ENCODE measurements at places on chromosomes 4 and X.
A peak's percentile ranks its signal among the peaks of the same experiment; 100 is the strongest.

GRCh38 chr4:165964591-165964990, 91.6 kb downstream of the TLL1 start:
- no peak for DNase-seq

DNA sequence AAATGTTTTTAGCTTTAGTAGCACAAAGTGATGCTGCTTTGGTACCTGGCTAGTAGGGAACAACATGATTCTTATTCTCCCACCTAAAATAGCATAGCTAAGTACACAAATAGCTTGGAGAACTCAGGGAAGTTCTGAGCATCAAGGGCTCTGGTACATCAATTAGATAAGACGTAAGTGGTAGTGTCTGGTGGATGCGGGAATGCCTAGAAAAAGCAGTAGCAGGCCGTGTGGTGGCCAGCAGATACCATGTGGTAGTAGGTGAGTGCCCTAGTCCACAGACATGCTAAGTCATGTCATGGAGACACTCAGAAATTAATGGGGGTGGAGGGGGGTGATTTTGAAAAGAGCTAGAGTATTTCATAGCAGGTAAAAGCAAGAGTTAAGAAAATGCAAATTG, 347.3 kb upstream of the NOCT start:
- no peak for DNase-seq

DNA sequence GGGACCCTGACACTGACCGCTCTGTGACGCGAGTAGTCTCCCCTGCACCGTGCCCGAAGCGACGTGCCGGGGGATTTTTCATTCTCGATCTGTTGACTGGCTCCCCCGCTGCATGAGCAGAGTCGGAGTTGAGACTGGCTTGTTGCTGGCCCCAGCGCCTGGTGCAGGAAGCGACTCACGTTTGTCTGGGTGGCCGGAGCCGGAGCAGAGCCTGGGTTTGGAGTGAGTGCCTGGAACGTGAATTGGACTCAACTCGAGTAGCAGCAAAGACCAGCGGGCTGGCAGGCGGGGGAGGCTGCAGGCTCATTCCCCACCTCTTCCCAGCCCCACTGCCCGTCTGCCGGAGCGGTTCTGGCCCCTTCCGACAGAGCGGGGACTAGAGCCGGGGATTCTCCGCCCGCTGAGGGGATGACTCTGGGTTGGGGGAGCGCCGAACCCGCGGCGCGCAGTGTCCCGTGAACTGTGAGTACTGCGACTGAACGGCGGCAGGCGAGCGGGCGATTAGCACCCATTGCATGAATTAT, 554 bp downstream of the PCDH7 start:
- no peak for DNase-seq

- DNase-seq: no peak
These were observed 14.0 kb downstream of the CHIC2 start for GRCh38 chr4:54050214-54050904.

GRCh38 chr4:105543881-105544280, 8.5 kb upstream of the ARHGEF38 start:
- DNase-seq: no peak

- peak; percentile 16 for DNase-seq
These were observed 65.3 kb upstream of the FAM120C start for GRCh38 chrX:54248309-54248708.

GRCh38 chr4:88533937-88534750, 10.6 kb upstream of the PYURF start:
- DNase-seq: no peak

- no peak for DNase-seq
These were observed 53.0 kb downstream of the ARSF start for GRCh38 chrX:3094261-3094660.

GRCh38 chr4:98498774-98499173, 159.6 kb downstream of the TSPAN5 start:
- no peak for DNase-seq

DNA sequence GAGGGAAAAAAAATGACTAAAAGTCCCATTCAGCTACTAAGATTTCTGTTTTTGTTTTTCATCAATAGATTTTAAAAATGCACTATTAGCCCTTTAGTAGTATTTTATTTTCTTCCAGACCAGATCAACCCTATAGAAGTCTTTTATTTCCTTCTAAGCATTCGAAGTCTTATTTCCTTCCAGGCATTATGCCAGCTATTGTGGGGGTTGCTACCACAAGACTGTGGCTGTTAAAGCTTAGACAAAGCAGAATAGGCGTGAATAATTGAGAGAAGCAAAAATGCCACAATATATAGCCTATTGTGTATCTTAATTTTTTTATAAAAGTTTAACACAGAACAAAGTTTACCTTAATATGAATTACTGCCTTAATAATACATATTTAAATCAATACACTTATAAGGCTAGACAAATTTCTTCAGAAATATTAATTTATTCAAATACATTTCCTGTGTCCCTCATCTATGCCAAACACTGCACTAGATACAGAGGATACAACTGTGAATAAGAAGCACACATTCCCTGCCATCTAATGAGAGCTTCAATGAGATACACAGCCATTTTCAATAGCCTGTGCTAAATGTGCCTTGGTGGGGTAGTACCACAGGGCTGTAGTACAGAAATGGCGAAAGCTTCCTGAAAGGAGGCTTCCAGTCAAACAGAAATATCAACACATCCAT, 33.1 kb downstream of the SLC10A7 start:
- no peak for DNase-seq

DNA sequence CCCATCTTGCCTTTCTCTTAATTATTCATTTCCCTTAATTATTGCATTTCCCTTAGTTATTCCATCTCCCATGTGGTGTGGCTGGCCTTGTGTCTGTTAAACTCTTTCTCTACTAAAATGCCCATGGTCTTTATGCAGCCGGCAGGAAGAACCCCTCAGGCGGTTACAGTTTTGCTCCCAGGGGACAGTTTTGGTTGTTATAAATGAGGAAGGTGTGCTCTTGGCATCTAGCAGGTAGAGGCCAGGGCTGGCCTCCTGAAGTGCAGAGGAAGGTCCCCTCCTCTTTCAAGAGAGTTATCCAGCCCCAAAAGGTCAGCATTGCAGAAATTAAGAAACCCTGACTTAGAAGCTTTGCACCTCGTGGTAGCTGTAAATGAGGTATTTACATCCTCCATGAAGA, 18.0 kb downstream of the TBL1X start:
- DNase-seq: no peak

DNA sequence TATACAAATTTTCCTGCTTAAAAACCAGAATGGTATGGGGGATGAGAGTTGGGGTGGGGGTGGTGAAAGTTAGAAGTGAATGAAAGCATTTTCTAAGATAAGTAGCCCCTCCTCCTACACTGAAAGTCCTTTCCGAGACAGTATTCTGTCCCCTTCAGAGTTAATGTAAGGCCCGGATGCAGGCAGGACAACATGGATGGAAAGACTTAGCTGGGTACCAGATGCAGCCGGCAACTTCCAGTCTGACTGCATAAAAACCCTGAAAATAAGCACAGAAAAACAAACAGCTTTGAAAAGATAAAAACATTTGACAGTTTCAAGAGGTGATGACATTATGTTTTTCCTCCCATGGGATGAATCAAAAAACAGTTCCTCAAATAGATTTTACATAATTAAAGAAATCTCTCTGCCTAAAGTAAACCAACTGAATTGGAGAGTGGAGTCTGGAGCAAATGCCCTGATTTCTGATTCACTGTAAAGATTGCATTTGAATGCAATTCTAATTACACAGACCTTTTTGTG, 196.3 kb downstream of the GPAT3 start:
- no peak for DNase-seq

DNA sequence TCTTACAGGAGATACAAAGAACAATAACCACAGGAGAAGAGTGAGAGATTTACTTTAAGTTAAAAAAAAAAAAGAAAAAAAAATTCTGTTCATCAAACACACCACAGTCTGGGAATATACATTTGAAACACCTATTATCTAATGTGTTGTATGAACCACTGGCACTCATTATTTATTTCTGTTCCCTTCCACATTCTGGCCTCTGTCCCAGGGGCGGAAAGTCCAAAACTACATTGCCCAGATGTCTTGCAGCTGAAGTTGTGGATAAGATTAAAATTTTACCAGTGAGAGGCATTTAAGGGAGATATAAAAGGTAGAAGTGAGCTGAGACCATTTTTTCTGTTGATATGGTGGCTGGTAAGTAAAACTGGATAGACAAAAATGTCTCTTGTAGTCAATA, 56.2 kb downstream of the SCLT1 start:
- no peak for DNase-seq

DNA sequence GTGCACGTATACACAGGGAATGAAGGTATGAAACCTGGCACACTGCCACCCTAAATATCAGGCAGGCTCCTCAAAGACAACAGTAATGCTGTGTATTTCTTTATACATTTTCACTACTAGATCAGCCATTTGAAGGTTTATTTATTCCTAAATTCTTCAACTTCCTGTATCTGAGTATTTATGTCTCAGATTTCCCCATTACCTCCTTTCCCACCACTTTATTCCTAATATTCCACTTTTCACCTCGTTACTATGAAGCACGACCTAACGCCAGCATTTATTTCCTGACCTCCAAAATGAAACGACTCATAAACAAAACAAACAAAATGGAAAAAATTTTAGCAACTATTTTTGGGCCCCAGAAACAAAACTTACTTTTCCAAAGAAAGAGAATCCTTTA, 69.6 kb downstream of the MAML3 start:
- DNase-seq: no peak

DNA sequence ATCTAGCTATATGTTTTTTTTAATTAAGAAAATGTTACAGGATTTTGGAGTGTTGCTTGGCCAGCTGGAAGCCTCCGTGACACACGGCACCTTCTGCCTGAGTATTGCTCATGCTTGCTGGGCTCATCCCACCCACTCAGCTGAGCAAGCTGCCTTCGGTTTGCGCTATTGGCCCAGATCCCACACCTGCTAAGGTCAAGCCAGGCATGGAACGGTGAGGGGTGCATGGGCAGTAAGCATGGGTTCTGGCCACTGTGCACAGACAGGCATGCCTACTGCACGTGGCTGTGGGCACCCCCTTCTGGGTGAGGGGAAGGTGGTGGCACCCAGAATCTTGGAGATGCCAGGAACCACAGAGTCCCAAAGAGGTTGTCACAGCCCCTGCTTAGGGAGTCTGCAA, 1178.4 kb upstream of the PCDH7 start:
- DNase-seq: no peak

GRCh38 chr4:27267339-27267969, 406.8 kb downstream of the STIM2 start:
- no peak for DNase-seq

DNA sequence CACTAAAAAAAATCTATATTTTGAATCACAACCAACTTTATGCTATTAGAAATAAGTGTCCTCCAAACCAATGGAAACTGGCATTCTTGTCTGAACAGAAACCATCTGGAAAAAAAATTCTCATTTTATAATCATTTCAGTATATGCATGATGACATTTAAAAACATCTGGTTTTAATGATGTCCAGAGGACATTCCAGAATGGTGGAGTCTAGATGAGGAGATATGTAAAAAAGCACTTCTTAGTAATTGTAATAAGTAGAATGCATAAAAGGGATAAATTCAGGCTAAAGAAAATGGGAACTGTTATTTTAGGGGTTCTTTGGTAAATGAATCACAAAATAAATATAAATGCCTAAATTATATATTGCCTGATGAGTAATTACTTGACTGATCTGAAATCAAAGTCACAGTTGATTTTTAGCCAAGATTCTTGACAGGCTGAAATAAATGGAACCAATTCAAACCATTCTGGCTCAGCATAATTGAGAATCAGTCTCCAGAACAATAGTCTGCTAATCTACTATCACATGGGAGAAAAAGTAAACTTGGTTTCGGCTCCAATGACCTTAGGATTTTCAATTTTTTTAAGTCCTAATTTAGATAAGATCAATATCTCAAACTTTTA, 636.6 kb downstream of the FAT4 start:
- no peak for DNase-seq

- no peak for DNase-seq
These were observed 122.7 kb downstream of the CCNB3 start for GRCh38 chrX:50327235-50327634.

DNA sequence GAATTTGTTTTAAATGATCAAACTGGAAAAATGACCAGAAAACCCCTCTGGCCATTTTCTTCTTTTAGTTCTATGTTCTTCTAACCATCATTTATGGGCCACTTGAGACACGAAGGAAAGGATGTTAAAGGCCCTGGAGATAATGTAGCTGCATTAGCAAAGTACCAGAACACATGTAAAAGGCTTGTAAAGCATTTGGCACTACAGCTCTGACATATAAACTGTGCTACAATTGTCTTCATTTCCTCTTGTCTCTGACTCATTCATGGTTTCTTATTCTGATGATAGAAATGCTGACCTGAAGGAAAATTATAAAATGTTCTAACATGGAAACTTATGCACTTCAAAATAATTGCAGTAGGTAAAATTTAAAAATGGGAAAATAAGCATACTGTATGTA, 388.7 kb downstream of the FAT4 start:
- no peak for DNase-seq

GRCh38 chrX:68654693-68655092, 7.2 kb downstream of the STARD8 start:
- no peak for DNase-seq

GRCh38 chr4:163161536-163162205, 5.0 kb downstream of the NAF1 start:
- DNase-seq: no peak

DNA sequence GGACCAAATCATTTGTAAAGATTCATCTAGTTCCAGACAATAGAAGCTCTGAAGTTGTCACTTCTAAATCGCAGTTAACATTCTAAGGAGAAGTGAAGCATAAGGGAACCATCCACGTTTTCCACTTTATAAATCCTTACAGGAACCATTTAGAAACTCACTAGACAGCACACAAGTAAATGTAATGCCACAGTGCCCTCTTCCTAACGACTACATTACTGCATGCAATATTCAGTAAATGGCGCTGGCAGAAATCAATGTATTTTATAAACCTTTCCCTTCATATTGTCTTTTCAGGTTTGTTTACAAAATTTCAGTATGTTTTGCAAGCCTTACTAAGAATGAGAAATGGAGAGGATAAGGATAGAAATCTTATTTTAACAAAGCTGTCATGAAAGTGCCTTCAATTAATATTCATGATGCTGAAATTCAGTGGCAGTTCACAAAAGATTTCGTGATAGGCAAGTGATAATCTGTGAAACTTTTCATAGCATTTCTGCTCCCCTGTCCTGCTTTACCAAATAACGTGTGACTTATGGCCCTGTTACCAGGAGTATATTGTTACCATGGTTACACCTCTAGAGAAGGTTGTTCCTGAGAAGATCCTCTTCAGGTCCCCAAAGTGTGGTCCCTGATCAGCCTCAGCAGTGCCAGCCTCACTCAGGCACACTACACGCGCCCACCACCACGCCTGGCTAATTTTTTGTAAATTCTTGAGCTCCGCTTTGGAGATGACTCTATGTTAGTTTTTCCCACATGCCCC, 54.2 kb downstream of the TMA16 start:
- DNase-seq: peak; percentile 70

- DNase-seq: no peak
These were observed 126.7 kb upstream of the VCX2 start for GRCh38 chrX:8297766-8298165.

DNA sequence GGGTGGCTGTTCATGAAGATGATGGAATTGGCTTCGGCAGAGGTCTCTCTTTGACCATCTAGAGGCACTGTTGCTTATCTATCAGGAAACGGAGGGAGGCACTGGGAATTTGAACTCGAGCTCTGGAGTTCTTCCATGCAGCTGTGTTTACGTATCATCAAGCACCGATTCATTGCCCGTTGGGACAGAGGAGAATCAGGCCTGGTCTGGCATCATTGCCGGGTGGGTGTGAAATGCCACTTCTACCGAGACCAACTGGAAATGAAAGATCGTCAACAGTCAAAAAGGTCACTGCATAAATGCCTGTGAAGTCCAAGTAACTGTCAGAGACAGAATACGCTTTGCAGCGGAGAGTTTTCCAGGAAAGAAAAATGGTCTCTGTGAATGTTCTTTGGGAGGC, 166.9 kb downstream of the ASMT start:
- no peak for DNase-seq

Measured in cerebellar cortex (tissue), 1 donor.